ENCODE measurements at places on chromosomes 1 and 21. TPM values are rescaled to one million over a fixed set of nuclear protein-coding genes. Genes with fewer than 3 reads are reported as not detected.

The LCE2A gene
- not detected for total RNA-seq

The TIMM17A gene
- 41.3 TPM for total RNA-seq

The AMY2B gene
- 84.2 TPM for total RNA-seq

The HEYL gene
- 0.63 TPM for total RNA-seq

The ZBTB7B gene
- 0.94 TPM for total RNA-seq
